ENCODE measurements at places on chromosomes 5 and 9. TPM values are rescaled to one million over a fixed set of nuclear protein-coding genes. Genes with fewer than 3 reads are reported as not detected.

Gene IL13
- not detected for total RNA-seq

Gene UBTD2
- 16.2 TPM for total RNA-seq

Gene SPINK4
- total RNA-seq, result not detected

Gene GDF9
- total RNA-seq, result 0.24 TPM

Gene NFIB
- 12.8 TPM for total RNA-seq

Gene NMUR2
- total RNA-seq, result 0.06 TPM

Gene TNIP1
- 137 TPM for total RNA-seq

Gene RETREG1
- 3.0 TPM for total RNA-seq

Gene KIF27
- 1.3 TPM for total RNA-seq

Gene ANXA1
- total RNA-seq, result 1,075 TPM

Gene SLC34A3
- 0.07 TPM for total RNA-seq

Gene QRFP
- total RNA-seq, result not detected

Gene ZCCHC10
- 30.1 TPM for total RNA-seq

Gene TXNDC8
- not detected for total RNA-seq

Gene DMGDH
- total RNA-seq, result not detected

Gene ADAMTS2
- 0.11 TPM for total RNA-seq

Gene IL9
- total RNA-seq, result not detected

Gene INSL4
- total RNA-seq, result 19.2 TPM

Gene HNRNPAB
- 326 TPM for total RNA-seq

Measured in A549 treated with DMSO at 1 μM for 4 hours (cell line).